ENCODE measurements at places on chromosomes 5 and 9. TPM values are rescaled to one million over a fixed set of nuclear protein-coding genes. Genes with fewer than 3 reads are reported as not detected.

DNA sequence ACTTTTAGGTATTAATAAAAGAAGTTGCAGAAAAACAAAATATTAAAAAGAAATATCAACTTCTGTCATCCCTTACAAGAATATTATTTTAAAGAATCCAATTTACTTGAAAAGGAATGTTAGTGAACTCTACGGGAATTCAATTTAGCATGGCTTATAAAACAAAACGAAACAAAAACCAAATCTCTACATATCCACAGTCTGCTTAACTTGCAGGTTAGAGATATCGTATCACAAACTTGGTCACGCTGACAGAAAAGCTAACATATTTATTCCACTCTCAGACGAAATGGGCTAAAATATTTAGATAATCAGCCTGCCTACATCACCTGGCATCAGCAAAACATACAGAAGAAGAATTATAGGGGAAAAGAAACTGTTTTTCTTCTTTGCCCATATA is 92.7 kb downstream of the MPDZ start:
- DNase-seq = no peak

DNA sequence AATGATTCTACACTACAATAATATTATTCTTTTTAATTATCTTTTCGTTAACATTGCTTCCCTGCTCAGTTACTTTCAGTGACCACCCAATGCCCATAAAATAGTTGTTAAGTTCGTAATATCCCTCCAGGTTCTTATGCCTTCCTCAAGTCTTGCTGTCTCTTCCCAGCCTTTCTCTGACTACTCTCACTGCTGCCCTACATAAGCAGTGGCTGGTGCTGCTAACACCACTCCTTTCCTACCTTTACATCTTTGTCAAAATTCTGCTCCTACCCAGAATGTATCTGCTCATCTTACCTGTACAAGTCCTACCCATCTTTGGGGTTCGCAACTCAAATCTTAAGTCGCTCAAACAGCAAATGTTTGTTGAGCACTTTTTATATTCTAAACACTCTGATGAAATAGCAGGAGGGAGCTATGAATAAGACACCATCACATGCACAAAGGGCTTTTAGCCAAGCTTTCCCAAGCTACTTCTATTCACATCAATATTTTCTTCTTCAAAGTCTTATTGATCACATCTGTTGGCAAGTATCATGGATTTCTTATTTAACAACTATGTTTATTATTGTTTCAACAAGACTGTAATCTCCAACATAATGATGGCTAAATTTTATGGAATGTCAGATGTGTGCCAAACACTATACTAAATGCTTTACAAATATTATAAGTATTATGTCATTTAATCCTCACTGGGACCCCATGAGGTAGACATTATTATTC is 29.5 kb downstream of the SLC25A46 start:
- no peak for DNase-seq

DNA sequence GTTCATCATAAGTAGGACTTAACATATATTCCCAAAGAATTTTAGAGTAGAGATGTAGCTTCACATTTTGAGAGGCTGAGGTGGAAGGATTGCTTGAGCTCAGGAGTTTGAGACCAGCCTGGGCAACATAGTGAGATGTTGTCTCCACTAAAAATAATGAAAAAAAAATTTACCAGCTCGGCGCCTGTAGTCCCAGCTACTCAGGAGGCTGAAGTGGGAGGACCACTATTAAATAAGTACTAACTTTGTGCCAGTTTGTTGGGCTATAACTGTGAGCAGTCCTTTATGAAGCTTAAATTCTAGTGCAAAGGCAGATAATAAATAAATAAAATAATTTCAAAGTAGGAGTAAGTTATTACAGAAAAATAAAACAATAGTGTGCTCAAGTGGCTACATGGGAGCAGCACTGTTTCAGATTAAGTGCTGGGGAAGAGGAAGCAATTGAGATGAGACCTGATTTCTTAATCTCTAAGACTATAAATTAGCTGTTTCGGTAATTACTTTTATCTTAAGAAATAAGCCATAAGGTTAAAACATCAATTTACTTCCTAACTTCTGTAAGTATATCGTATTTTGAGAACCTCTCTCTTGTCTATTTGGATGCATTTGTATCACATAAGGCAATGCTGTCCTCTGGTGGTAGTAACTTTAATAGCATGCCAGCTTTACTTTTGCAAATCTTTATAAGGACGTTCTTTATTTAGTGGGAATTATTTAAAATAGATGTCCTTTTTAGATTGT is 98.9 kb downstream of the CSNK1G3 start:
- no peak for DNase-seq

GRCh38 chr9:10911373-10911772 is 298.6 kb upstream of the PTPRD start:
- no peak for DNase-seq

DNA sequence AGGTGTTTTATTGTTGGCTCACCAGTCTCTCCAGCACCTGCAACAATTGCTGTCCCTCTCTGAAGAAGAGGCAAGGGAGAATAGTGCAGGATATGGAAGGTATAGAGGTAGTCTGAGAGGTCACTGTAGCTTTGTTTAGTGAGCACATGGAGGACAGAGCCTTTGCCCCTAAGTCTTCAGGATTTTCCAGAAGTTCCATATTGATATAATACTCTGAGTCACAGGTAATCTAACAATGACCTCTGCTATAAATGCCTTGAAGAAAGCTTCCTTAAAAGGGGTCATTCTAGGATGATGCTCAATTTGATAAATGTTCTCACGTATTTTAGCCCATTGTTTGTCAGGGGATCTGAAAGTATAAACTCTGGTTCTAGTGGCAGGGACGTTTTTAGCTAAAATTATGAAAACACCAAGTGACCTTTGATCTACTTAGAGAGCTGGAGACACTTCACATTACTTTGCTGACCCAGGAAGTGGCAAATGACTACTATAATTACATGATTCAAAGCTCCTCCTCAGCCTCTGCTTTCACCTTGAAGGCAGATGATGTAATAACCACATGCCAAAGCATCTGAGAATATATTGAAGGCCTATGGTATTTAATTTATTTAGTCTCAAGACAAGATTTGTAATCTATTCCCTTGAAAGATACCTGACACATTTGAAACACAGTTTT is 366.9 kb upstream of the NUDT12 start:
- DNase-seq = no peak

The CD74 gene
- total RNA-seq = 1,037 TPM

The IL3 gene
- not detected for total RNA-seq

The DCTN3 gene
- 95.0 TPM for total RNA-seq

DNA sequence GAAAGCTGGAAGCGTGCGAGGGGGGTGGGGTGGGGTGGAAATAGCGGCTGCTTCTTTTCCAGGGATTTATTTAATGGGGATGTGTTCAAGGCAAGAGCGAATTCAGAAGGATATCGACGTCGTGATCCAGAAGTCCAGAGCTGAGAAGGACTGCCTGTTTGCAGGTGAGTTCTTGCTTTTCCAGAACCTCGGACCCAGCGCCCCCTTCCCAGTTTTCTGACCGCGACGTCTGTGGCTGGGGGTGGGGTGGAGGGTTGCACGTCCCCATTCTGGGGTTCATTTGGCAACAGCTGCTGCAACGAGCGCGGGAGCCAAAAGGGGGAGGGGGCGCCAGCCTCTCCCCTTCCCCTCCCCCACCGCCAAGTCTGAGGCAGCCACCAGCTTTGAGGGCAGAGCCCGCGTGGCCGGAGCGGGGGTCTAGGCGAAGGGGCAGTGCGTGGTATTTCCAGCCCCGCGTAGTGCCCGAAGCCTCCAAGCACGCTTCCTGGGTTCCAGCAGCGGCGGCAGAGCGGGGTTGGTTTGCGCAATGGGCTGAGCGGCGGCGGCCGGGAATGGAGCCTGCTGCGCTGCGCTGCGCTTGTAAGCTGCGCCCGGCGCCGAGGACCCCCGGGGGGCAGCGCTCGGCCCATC is 701 bp downstream of the PARP8 start:
- DNase-seq = no peak

The LSM11 gene
- total RNA-seq = 3.4 TPM

DNA sequence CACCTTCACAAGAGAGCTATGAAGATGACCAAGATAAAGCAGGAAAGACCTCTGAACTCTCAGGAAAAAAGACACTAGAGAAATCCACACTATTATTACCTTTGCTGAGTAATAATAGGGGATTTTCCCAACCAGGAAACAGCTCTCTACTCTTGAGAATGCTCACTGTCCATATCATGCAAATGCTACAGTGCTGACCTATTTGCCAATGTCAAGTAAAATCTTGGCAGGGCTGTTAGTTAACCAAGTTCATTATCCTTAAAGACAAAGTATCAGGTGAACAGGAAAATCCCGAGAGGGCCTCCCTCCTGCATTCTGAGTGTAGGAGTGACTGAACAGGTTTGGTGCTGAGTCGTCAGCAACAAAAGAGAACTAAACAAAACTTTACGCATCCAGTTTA is 306.6 kb downstream of the ACTL7B start:
- DNase-seq = no peak

The TSLP gene
- 0.83 TPM for total RNA-seq

DNA sequence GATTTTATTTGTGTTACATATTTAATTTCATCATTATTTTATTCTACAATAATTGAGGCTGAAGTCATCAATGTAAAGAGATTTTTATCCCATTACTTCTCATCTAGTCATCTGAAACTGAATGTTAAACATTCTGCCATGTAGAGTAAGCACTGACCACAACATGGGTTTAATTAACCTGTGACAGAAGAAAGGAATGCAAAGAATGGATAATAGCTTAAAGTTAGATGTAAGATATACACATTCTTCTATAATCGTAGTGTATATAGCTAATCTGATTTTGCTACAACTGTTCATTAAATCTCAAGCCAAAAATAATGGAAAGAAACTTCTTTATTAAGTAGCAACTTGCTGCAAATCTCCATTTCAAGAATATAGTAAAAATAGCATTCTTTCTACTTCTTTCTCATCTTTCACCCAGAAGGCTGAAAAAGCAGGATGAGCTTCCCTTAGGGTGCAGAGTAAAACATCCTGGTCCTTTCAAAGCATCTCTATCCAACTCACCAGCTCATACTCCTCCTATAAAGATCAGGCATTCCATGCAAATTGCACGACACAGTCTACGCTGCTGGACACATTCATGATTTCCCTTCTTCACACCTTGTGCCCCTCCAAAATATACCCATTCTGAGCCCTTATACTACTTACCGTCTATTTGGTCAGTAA is 115.2 kb downstream of the EFNA5 start:
- DNase-seq = no peak

DNA sequence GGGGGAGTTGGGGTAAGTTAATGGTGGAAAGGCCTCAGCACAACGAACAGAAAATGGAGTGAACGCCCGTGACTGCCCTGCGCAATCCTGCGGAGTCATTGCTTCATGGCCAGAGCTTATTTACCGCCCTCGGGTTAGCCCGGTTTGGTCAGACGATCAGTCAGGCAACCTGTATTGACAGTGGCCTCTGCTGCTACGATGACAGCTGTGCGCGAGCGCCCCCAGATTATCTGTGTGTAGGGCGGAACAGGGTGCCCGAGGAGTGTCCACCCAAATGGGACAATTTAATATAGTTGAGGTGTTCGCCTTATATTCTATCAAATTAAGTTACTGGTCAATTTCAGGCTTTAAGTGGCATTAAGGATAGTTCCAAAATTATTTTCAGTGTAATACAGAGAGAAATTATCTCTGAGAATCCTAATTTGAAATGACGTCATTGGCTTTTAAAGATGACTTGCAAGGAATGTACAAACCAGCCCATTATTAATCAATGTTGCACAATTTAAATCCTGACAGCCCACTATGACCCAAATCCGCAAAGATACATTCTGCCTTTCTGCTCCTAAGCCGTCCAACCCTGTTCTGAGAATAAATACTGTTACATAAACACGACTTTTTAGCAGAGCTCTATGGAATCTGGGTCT is 879 bp upstream of the UBQLN1 start:
- DNase-seq = peak; percentile 41

All from esophagus squamous epithelium (tissue), 5 donors.